Activated CD4-positive, alpha-beta T cell treated with anti-CD3 and anti-CD28 coated beads, Interleukin-2, amount 10 ng/mL, durations not matched to agents 7 days and 5 days (primary cell): ENCODE measurements at places on chromosomes 7 and 10. TPM values are rescaled to one million over a fixed set of nuclear protein-coding genes. Genes with fewer than 3 reads are reported as not detected.
A peak's percentile ranks its signal among the peaks of the same experiment; 100 is the strongest.

- DNase-seq = no peak
- H3K27ac ChIP-seq = peak overlapping the region; percentile 4
- H3K36me3 ChIP-seq = no peaks in the 10 kb centered on the region
- peaks cover 27% of the 10 kb centered on the region for H3K4me1 ChIP-seq
- H3K4me3 ChIP-seq = no peak overlapping the region
- peaks cover 6% of the 10 kb centered on the region for H3K27me3 ChIP-seq
Observed at GRCh38 chr7:45138433-45139267, 18.9 kb upstream of the RAMP3 start.

DNA sequence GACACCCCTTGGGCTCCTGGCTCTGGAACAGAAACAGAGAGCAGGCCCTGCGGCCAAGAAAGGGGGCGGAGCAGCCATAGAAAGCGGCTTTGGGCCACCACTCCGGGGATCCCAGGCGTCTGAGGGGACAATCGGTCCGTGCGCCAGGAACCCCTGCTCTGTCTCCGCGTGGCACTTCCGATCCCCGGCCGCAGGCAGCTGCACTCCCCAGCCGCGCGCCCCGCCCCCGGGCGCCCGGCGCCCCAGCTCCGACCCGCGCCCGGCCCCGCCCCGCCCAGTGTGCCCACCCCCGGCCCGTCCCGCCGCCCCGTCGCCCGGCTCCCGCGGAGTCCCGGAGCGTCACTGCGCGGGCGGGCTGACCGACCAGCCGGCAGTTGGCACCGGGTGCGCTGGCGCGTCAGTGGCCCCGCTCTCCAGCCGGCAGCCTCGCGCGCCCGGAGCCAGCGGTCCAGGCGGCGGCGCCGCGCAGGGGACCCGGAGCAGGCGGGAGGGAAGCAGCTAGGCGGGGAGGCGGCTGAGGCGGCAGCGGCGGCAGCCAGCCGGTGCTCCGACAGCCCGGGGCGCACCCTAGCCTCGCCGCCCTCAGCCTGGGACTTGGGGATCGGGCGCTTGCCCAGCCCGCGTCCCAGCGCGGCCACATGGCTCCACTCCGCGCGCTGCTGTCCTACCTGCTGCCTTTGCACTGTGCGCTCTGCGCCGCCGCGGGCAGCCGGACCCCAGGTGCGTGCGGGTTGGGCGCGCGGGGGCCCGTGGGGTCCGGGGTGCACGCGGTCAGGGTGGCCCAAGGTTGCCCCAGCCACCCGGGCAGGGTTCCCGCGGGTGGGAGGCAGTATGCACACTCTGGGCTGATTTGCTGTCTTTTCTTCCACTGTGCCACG, at the start of gene ADAMTS14:
TSS of gene ADAMTS14 (plus strand) at position 342 of the 878 bp plus-strand sequence. CDS start at position 639, 297 bp downstream.
- H3K27ac ChIP-seq = no peak within 1 kb of the TSS
- peaks cover 6% of the 10 kb centered on the region for H3K4me1 ChIP-seq
- DNase-seq = no peak
- H3K27me3 ChIP-seq = peaks cover 52% of the 10 kb centered on the region

DNA sequence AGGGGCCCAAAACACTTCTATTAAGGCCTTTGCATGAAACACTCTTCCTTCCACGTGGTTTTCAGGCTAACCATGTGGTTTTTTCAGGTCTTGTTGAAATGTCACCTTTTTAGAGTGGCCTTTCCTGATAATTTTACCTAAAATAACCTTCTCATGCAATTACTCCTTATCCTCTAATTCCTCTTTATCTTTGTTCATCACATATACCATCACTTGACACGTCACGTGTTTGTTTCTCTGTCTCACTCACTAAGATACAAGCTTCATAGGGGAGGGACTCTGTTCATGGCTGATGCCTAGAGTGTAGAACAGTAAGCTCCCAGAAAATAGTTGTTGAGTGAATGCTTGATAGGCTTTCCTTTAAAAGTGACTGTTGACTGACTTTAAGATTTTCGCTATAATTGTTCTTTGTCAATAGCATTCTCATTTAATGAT, 63.7 kb downstream of the ST7 start:
- no peaks in the 10 kb centered on the region for H3K36me3 ChIP-seq
- H3K4me1 ChIP-seq = peaks cover 16% of the 10 kb centered on the region
- DNase-seq = no peak
- no peak overlapping the region for H3K4me3 ChIP-seq
- peaks cover 25% of the 10 kb centered on the region for H3K27me3 ChIP-seq

The MRC1 gene
- total RNA-seq = not detected

The NKX1-2 gene
- total RNA-seq = not detected

GRCh38 chr10:4353964-4354363, 472.0 kb upstream of the AKR1E2 start:
- H3K4me1 ChIP-seq = peaks cover 2% of the 10 kb centered on the region
- peaks cover 1% of the 10 kb centered on the region for H3K36me3 ChIP-seq
- no peak overlapping the region for H3K4me3 ChIP-seq
- no peak for DNase-seq

DNA sequence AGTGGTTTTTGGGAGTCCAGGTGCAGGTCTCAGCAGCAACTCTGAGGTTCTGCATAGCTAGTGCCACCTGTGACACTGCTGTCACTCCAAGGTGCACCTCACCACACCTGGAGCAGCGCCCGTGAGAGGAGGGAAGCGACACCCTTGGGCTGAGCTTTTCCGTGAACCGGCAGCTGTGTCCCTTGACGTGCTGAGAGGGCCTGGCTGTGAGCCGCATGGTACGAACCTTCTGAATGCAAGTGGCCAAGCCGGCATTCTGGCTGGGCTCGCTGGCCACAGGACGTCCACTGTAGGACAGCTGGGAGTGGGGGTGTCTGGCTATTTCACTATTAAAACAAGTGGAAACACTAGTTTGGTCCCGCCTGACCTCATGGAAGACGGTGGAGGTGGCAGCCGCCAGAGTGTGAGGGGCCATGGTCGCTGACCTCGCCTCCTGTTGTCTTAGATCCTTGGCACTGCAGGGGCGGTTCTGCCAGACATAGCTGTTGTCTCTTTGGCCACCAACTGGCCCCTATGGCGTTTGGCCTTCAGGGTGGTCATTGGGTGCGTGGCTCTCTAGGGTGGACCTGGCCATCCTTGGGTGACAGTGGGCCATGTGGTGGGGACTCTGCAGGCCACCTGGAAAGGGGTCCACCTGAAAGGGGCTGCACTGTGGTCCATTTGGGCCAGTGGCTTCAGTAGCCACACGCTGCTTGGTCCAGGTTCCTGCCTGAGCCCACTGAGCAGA, 12.9 kb downstream of the INPP5A start:
- peak overlapping the region; percentile 85 for H3K27ac ChIP-seq
- H3K36me3 ChIP-seq = no peaks in the 10 kb centered on the region
- H3K4me3 ChIP-seq = no peak overlapping the region
- no peak for DNase-seq
- peaks cover 28% of the 10 kb centered on the region for H3K4me1 ChIP-seq

- H3K4me3 ChIP-seq = no peak overlapping the region
- no peak for DNase-seq
- H3K4me1 ChIP-seq = no peaks in the 10 kb centered on the region
- no peaks in the 10 kb centered on the region for H3K36me3 ChIP-seq
- no peak overlapping the region for H3K27ac ChIP-seq
- H3K27me3 ChIP-seq = no peaks in the 10 kb centered on the region
Observed at GRCh38 chr7:124208173-124208572, 175.3 kb upstream of the TMEM229A start.
